ENCODE measurements at places on chromosomes 6 and 20. TPM values are rescaled to one million over a fixed set of nuclear protein-coding genes. Genes with fewer than 3 reads are reported as not detected.

Gene POM121L2
- total RNA-seq, result not detected

Gene SRSF12
- 3.6 TPM for total RNA-seq

Gene KATNA1
- total RNA-seq, result 19.4 TPM

Gene COL9A1
- 0.28 TPM for total RNA-seq

Gene MUC21
- not detected for total RNA-seq

Gene CCDC28A
- total RNA-seq, result 33.1 TPM

Gene SLC22A2
- 0.27 TPM for total RNA-seq

Gene SLC35F1
- total RNA-seq, result 4.2 TPM

Gene CLVS2
- 2.8 TPM for total RNA-seq

Gene PTPRT
- under 0.01 TPM for total RNA-seq

Gene OVOL2
- not detected for total RNA-seq

Gene SPATA25
- 7.5 TPM for total RNA-seq

Gene DNAAF9
- 38.5 TPM for total RNA-seq

Gene MOCS3
- 2.8 TPM for total RNA-seq

Gene SLC26A8
- not detected for total RNA-seq

Gene MAP7
- 1.8 TPM for total RNA-seq

Gene BCAS4
- total RNA-seq, result 5.3 TPM

Gene PRND
- total RNA-seq, result 0.33 TPM

Gene TINAG
- total RNA-seq, result not detected

Gene FAM83C
- not detected for total RNA-seq

Gene RBM24
- total RNA-seq, result 15.1 TPM

Gene DUSP22
- total RNA-seq, result 87.2 TPM

Gene FRK
- total RNA-seq, result 0.27 TPM

Gene BPI
- total RNA-seq, result not detected

Gene KCNB1
- 11.8 TPM for total RNA-seq

Gene FAXC
- total RNA-seq, result 33.2 TPM

Gene C20orf141
- not detected for total RNA-seq

Gene BTNL2
- total RNA-seq, result not detected

Gene ENPP1
- 3.6 TPM for total RNA-seq

Gene PKIB
- total RNA-seq, result 1.1 TPM

Gene SYS1
- 46.5 TPM for total RNA-seq

Gene OPRL1
- total RNA-seq, result 2.2 TPM

Gene IMPG1
- not detected for total RNA-seq

Gene UNC93A
- total RNA-seq, result not detected

Gene FNDC1
- 4.3 TPM for total RNA-seq

Gene ME1
- total RNA-seq, result 16.9 TPM

Gene HIVEP1
- 19.6 TPM for total RNA-seq
